Left lobe of liver (tissue), 2 donors: ENCODE measurements at places on chromosomes 4 and X.

- no peak for DNase-seq
These were observed 395.9 kb upstream of the INTU start for GRCh38 chr4:127236889-127237288.

DNA sequence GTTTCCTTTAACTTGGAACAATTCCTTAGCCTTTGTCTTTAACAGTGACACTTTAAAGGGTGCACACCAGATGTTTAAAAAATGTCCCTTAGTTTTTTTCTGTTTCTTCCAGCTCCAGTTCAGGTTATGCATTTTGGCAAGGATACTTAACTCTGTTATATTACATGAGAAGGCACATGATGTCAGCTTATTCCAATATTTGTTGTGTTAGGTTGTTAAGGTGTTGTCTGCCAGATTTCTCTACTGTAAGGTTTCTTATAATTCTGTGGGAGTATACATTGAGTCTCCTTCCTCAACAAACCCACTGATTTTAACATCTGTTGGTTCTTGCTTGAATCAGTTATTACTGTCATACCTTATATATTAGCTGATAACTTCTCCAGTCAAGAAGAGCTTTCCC is 33.3 kb downstream of the REST start:
- DNase-seq = no peak

DNA sequence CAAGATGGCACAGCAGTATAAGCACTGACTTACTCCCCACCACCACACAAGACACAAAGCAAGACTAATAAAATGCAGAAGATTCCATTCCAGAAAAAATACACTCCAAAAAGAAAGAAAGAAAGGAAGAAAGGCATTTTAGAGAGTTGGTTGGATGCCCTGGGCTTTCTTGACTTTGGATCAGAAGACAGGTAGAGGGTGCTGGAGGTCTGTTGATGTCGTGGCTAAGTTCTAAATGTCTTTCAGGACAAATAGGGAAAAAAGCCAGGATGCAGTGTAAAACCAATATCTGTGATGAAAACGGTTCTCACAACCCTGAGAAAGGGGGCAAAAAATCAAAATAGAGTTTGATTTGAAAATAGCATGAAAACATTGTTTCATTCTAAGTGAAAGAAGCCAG is 555.2 kb upstream of the PRKX start:
- no peak for DNase-seq

DNA sequence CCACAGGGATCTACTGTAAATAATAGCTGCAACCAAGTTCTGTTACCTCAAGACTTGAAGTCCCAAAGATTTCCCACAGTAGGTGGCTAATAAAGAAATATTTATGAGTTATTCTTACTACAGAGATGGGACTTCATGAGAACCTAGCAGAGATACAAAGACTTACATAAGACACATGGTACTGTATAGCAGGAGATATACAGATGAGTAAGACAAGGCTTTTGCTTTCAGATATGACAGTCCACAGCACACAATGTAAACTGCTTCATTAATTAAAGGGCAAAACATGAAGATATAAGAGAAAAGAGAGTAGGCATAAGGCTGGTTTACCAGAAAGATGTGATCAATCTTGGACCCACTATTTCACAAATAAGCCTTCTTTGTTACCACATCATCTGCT is 6.6 kb downstream of the ANKRD17 start:
- DNase-seq = no peak

DNA sequence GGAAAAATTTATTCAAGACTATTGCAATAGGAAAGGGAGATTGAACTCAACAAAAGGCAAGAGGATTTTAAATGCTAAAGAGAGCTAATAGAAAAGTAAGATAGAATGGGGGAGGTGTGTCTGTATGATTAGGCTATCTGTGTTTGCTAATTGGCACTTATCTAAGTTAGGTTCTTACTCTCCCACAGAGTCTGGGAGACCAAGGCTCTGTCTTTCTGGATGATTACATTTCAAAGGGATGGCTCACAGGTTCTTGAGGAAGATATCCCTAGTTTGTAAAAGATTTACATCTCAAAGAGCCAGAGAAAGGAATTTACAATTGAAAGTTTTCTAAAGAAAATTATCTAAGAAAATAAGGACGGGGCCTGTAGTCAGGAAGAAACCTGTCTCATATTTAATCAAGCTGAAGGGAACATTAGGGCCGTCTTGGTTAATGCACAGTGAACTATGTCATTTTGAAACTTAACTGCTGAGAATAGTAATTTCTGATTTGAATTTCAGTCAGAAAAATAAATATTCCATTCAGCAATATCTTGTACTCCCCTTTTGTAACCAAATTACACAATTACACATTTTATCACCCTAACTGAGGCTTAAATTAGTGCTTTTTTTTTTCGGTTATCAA is 75.8 kb downstream of the MAGEB10 start:
- DNase-seq = no peak

- no peak for DNase-seq
These were observed 10.8 kb upstream of the PITX2 start for GRCh38 chr4:110633358-110634341.
